ENCODE measurements at places on chromosomes 7 and 10.

DNA sequence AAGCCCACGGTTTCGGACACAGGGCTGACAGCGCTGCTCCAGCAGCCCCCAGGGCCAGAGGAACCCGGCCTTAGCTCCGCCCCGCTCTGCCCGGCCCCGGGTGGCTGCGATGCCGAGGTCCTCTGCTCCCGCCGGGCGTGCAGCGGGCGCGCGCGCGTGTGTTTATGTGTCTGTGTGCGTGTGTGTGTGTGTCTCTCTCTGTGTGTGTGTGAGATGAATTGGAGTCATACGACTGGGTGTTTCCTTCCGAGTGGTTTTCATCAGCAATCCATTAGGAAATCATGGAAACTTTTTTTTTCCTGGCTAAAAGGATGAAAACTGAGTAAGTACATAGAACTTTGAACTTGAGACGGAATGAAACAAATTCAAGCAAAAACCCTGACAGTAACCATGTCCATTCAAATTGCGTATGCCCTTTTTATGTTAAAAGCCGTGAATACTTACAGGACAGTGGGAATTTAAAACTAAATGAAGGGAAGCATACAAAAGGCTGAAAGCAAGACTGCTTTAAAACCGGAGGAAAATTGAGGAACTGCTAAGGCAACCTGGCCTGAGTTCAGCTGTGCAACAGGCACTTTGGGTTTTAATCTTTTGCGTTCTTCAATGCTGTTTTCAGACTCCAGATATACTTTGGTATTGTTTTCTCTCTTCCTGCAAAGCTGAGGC is at the start of gene CPED1:
Gene CPED1 (plus strand): TSS at position 121 of the 666 bp plus-strand sequence. CDS start 911 bp downstream, outside the sequence.
- peak; percentile 26 for DNase-seq

DNA sequence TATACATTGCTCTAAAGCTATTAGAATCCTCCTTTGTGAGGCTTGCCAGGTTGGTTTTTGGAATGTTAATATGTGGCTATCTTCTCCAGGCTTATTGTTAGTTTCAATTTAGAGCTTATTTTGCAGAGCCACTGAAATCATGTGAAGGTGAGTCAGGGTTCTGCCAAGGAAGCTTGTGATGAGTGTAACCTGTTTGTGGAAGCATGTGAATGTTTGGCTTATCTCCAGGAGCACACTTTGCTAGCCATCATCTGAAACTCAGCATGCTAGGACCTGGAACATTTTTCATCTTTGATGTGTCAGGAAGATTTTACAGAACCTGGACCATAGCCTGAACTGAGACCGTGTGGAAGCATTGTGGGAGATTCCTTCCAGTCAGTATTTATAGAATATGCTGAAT is 197.3 kb downstream of the PPP1R9A start:
- no peak for DNase-seq

DNA sequence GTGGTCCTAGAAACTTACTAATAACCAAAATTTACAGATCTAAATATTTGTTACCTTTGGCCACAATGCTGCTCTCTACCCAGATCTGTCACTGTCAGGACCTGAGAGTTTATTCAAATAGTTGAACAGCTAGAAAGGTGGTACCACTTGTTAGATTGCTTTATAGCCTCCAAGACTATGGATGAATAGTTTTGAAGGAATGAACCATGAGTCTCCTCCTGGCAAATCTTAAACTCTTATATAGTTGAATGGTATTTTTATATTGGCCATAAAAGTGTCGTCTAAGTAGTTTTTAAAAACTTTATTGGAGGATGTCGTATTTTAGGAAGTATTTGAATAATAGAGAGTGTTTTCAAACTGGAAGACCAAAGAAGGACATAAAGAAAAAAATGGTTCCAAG is 178.7 kb downstream of the AHR start:
- no peak for DNase-seq

GRCh38 chr10:62582804-62583208 is 208.6 kb downstream of the ZNF365 start:
- DNase-seq = no peak

GRCh38 chr7:100799037-100799896 is 28.1 kb downstream of the EPHB4 start:
- DNase-seq = peak; percentile 61

GRCh38 chr7:30352169-30352568 is 67.8 kb downstream of the ZNRF2 start:
- DNase-seq = peak; percentile 59

DNA sequence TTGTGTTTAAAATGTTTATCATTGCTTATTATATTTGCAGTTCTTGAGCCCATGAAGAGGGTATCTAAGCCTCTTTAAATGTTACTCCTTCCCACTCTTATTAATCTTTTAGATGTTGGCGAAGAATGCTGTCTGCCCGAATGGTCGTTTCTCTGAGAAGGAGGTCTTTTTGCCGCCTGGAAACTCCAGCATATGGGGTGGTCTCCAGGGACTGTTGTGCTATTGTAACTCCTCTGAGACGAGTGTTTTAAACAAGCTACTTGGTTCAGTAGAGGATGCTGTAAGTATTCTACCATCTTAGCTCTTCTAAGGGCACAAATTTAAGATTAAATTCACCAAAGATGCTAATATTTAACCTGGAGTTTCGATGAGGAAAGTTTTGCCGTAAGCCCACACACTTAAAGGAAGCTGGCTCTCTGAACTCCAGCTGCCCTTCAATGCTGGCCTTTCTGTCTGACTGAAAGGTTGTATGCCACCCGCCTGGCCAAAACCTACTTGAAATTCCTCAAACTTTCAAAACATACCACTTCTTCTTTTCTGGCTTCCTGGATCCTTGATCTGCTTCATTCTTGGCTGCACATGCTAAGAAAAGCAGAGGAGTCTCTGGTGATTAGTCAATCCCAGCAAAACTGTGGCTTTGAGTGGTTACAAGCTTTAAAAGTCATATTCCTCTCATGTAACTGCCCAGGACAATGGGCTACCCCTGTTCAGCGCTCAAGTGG is 74.7 kb downstream of the ABCA13 start:
- no peak for DNase-seq

- peak; percentile 21 for DNase-seq
Measured at GRCh38 chr10:112981553-112981952, 31.5 kb downstream of the TCF7L2 start.

DNA sequence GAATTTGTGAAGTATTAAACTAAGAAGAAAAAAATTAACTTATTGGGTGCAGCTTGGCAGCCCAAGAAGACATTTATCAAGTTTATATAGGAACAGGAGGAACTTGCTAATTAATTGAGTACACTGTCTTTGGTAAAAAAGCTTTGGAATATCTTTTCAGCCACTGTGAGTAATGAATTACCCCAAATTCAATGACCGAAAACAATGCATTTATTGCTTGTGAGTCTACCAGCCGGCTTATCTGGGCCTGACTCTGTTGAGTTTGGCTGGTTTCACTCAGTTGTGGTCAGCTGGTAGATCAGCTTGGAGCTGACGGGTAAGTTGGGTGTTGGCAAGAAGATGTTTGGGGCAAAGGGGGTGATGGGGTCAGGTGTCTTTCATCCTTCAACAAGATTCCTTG is 11.6 kb downstream of the GNG11 start:
- no peak for DNase-seq

DNA sequence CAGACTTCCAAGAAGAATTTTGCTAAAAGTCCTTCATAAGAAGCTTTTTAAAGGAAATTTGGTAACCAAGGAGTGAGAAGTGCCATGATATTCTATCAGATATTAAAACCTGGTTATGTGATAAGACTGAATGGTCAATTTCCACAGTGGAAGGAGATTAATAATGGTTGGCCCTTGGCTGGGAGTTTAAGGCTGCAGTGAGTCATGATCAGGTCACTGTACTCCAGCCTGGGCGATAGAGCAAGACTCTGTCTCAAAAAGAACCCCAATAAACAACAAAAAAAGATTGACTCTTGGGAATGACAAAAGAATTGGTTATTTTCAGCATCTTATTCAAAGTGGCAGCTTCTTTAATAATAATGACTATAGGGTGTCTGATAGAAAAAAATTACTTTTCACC is 37.2 kb downstream of the EXOC4 start:
- DNase-seq = no peak

- DNase-seq = no peak
Measured at GRCh38 chr10:50316695-50317648, 65.7 kb upstream of the ASAH2 start.

DNA sequence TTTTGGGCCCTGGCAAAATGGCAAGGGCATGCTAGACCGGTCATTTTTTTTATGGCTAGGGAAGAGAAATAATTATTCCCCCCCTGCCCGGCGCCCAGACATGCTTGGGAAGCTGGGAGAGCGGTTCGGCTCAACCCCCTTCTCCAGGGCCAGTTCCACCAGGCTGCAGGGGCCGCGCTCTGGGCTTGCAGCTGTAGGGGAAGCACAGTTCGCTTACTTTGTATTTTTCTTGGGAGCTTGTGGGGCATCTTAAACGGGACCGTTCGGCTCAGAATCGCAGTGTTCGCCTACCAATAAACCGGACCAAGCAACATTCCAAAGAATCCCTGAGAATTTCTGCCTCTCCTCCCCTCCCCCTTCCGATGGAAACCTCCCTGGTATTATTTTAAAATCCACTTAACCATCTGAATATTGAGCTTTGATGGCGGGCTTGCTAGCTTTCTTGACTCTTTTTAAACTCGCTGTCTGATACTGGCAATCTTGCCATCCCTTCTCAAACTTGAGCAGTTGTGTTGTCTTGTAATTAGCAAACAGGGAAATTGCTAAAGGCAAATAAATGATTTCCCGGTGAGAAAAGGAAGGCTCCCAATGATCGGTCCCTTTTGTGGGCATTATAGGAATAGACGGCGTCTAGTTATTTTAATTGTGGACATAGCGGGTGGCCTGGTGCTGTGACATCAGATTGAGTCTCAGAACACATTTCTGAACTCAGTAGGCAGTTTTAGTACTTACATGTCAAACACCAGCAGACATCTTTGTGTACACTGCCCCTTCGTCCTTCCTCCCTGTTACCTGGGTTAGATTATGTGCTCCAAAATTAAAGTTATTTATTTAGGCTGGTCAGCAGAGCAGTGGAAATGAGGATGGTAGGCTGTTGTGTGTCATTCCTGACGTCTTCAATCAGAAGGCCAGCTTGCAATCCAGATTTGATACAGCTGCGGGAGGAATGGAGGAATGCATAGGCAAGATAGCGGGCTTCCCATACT is 3.4 kb downstream of the TCF7L2 start:
- DNase-seq = no peak

GRCh38 chr10:113177156-113177935 is 227.3 kb downstream of the TCF7L2 start:
- DNase-seq = no peak

DNA sequence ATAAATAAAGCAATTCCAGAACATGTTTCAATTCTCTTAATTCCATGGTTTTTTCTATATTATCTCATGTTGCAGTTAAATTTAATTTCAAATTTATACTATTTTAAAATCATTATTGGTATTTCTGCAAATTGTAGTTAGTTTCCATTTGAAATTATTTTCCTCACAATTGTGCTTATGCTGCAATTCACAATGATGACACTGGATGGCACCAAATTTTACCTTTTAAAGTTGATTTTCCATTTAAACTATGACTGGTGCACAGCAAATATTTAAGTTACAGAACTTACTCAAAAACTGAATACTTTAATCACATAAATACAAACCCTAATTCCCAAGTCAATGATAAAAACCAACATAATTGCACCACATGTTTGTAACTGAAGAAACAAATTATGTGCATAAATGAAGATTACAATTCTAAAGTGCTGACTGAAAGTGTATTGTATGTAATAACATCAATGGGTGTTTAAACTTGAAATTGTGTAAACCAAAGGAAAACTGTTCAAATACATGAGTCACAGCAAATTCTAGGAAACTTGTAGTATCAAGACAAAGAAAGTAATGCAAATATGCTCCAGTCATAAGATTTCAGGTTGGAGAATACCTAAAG is 75.3 kb upstream of the AASS start:
- DNase-seq = no peak

DNA sequence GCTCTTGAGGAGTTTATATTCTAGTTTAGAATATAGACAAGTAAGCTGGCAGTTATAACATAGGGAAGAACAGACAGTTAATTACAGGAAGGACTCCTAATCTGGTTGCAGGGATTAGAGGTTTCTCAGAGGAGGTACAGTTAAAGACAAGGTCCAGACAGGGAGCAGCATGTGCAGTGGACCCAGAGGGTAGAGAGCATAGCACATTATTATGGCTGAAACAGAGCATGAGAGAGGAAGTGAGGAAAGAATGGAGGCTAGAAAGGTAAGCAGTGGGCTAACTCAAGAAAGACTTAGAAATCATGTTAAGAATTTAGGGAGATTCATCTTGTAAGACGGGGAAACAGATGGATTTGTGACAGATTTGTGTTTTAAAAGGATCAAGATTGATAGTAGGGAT is 9.7 kb downstream of the MIOS start:
- no peak for DNase-seq

DNA sequence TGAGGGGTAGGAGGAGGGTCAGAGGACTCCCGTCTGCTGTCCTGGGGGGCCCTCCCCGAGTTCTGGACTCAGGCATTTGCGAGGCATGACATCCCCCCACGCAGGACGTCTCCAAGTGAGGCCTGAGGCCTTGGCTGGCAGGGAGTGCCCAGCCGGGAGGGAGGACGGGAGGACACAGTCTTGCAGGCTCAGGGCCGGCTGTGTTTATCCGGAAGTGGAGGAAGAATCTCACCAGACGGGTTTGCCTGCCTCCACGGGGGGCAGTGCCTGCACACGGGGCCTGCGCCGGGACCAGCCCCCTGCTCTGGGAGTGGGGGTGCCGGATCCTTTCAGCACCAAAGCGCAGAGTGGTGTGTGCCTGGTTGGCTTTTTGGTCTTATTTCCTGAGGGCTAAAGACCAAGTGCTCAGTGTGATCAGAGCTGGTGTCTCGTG is 10.9 kb downstream of the PWWP2B start:
- no peak for DNase-seq

DNA sequence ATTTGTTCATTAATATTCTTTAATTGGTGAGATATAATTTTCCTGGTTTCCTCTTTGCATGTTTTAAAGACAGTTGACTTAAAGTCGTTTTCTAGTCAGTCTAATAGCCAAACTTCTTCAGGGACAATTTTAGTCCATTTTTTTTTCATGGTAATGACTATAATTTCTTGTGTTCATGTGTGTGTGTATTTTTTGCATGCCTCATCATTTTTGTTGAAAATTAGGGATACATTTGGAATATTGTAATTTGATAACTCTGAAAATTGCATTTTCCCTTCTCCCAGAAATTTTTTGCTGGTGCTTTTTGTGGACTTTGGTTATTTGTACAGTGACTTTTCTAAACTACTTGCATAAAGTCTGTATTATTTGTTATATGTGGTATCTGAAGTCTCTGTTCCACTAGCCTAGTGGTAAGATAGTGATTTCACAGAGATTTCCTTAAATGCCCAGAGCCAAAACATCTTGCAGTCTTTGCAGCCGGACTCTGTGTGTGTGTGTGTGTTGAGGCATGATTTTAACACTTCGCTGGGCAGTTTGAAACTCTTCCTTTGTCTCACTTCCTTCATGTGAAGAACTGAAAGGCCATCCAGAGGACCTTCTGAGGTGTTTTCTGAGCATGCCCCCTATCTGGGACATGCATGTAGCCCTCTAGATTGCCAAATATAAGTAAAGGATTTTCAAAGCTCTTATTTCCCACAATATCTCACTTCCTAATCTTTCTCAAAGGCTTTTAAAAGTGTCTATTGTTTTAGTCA is 40.9 kb upstream of the ZNF365 start:
- no peak for DNase-seq

DNA sequence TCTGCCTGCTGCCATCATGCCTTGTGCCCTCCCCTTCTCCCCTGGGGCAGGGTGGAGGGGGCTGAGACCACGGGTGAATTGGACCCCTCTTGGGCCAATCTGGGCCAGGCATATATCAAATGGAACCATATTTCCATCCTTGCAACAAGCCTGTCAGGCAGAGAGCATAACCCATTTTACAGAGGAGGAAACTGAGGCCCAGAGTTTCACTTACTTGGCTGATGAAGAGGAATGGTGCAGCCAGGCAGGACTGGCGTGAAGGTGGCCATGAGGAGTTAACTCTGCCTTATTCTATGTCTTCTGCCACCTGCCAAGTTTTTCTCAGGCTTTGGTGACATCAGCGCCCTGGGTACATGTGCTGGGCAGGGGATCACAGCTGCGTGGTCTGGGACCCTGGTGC is 155.5 kb upstream of the PCBD1 start:
- DNase-seq = no peak
